ENCODE measurements at places on chromosomes 6 and 20. TPM values are rescaled to one million over a fixed set of nuclear protein-coding genes. Genes with fewer than 3 reads are reported as not detected.
A peak's percentile ranks its signal among the peaks of the same experiment; 100 is the strongest.

Gene ZNF165
- total RNA-seq: 0.70 TPM

Gene PPP1R11
- 49.5 TPM for total RNA-seq

Gene TRIM40
- not detected for total RNA-seq

Gene HLA-C
- 1,097 TPM for total RNA-seq

Gene IL20RA
- total RNA-seq: not detected

Gene HSF2
- total RNA-seq: 15.1 TPM

Gene CCM2L
- total RNA-seq: not detected

Gene DIDO1
- 87.0 TPM for total RNA-seq

Gene BPIFB4
- not detected for total RNA-seq

Gene VNN1
- not detected for total RNA-seq

- peaks cover 5% of the 10 kb centered on the region for H3K4me1 ChIP-seq
- H3K4me3 ChIP-seq: peak within 1 kb of the TSS; percentile 16
- DNase-seq: no peak
- no peaks in the 10 kb centered on the region for H3K36me3 ChIP-seq
- H3K27ac ChIP-seq: no peak within 1 kb of the TSS
- peaks cover 38% of the 10 kb centered on the region for H3K27me3 ChIP-seq
Measured at GRCh38 chr20:45469336-45470261, at the start of gene WFDC2. Gene WFDC2 (plus strand): TSS chr20:45469753. CDS start chr20:45469782, 29 bp downstream.

- H3K36me3 ChIP-seq: no peaks in the 10 kb centered on the region
- H3K27me3 ChIP-seq: no peaks in the 10 kb centered on the region
- H3K4me3 ChIP-seq: no peak overlapping the region
- DNase-seq: no peak
- H3K4me1 ChIP-seq: no peaks in the 10 kb centered on the region
- H3K27ac ChIP-seq: no peak overlapping the region
Measured at GRCh38 chr6:97705568-97705967, 422.6 kb upstream of the MMS22L start.

DNA sequence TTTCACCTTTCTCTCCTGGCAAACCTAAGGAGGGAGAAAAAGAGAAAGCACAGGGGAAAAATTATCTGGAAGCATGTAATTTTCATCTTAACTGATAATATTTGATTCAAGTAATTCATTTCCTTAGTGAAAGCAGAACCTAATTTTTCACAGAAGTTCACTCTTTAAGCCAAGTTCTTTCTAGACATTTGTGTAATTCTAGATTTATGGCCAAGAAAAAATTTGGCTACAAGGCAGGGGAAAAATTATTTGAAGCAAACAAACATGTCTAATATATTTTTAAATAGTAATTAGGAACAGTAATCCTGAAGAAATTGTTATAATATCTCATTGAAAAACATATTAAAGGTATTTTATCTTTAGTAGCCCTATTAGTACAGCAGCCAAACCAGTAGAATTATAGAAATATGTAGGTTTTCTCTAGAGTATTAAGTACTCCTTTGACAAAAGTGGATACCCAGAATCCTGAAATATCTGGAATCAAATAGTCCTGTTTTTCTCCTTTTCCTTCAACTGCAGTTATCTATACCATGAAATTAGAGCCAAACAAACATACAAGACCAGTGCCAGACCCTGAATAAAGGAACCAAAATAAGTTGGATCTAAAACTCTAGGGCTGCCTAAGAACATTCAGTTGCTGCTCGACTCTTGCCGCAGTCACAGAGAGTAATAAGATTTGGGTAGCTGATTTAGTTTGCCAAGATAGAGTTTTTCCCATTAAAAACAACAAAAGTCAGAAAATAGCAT is 116.5 kb downstream of the COL12A1 start:
- DNase-seq: no peak
- no peak overlapping the region for H3K4me3 ChIP-seq

DNA sequence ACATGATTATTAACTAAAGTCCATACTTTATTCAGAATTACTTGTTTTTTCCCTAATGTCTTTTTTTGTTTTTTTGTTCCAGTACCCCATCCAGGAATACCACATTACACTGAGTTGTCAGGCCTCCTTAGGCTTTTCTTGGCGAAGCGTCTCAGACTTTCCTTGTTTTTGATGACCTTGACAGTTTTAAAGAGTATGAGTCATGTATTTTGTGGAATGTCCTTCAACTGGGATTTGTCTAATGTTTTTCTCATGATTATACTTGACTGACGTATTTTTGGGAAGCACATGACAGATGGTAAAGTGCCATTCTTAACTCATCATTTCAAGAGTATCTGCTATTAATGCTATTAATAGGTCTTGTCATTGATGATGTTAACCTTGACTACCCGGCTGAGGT is 23.6 kb downstream of the ENPP1 start:
- no peak overlapping the region for H3K27ac ChIP-seq
- H3K4me1 ChIP-seq: no peaks in the 10 kb centered on the region
- no peaks in the 10 kb centered on the region for H3K36me3 ChIP-seq
- DNase-seq: no peak
- no peak overlapping the region for H3K4me3 ChIP-seq

- no peak for DNase-seq
- H3K4me3 ChIP-seq: no peak overlapping the region
- H3K4me1 ChIP-seq: peaks cover 8% of the 10 kb centered on the region
- no peak overlapping the region for H3K27ac ChIP-seq
- H3K36me3 ChIP-seq: peaks cover 9% of the 10 kb centered on the region
Measured at GRCh38 chr6:128033156-128033555, 132.3 kb upstream of the THEMIS start.

DNA sequence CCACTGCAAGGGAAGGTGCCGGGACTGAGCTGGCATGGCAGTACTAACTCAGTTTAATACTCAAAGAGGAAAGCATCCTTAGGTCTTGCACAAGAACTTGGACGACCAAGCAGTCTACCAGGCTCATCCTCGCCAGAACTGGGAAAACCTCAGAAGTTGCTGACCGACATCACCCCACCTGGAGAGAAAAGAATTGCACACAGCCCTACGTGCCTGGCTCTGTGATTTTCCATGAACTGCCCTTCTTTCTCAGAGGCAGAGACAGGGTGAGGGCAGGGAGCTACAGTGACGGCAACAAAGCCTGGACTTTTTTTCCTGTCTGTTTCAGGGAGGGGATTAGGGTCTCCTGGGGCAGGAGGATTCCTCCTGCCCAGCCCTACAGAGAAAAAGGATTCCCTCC is 8.0 kb downstream of the JAG1 start:
- H3K4me3 ChIP-seq: no peak overlapping the region
- H3K36me3 ChIP-seq: no peaks in the 10 kb centered on the region
- no peak overlapping the region for H3K27ac ChIP-seq

- H3K4me1 ChIP-seq: no peaks in the 10 kb centered on the region
- no peak overlapping the region for H3K4me3 ChIP-seq
- no peak overlapping the region for H3K27ac ChIP-seq
- DNase-seq: peak; percentile 48
- H3K27me3 ChIP-seq: peaks cover 6% of the 10 kb centered on the region
Measured at GRCh38 chr20:13119583-13119982, 101.5 kb upstream of the ISM1 start.

DNA sequence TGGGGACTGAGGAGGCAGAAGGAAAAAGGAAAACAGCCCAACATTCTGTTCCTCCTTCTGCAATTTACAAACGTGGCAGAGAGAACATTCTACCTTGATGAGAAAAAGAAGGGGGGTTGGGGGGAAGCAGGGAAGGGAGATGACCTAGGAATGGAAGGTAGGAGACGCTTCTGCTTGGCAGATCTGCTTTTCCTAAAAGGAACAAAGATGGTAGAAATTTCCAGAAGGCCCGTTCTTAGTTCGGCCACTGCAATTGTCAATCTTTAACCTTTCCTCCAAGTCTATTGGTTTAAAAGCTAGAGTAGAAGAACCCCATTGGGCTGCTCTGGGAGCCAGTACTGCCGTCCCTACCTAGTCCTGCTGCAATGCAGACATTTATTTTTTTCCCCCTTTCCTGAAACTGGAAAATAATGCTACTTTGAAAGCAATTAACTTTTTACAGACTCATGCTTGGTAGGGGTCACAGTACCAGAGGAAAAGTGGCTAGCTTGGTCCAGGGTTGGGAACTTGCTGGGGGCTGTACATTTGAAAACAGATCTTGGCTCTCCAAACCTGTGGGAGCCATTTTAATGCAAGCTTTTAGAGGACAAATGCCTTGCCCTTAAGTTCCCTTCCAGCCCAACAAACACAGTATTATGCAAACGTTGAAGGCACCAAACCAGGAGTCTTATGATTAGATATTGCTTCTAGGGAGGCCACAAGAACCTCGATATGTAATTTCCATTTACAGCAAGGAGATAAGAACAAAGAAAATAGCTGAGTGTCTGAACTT is 2.6 kb downstream of the ZMYND8 start:
- DNase-seq: no peak
- peaks cover 60% of the 10 kb centered on the region for H3K4me1 ChIP-seq
- peak overlapping the region; percentile 99 for H3K27ac ChIP-seq
- H3K4me3 ChIP-seq: peak overlapping the region; percentile 87
- peaks cover 21% of the 10 kb centered on the region for H3K36me3 ChIP-seq

GRCh38 chr6:72022830-72023229 is 136.5 kb downstream of the RIMS1 start:
- H3K36me3 ChIP-seq: no peaks in the 10 kb centered on the region
- no peaks in the 10 kb centered on the region for H3K27me3 ChIP-seq
- no peak overlapping the region for H3K27ac ChIP-seq
- no peaks in the 10 kb centered on the region for H3K4me1 ChIP-seq
- DNase-seq: no peak

GRCh38 chr6:10307476-10307875 is 107.4 kb downstream of the TFAP2A start:
- H3K4me1 ChIP-seq: no peaks in the 10 kb centered on the region
- H3K4me3 ChIP-seq: no peak overlapping the region
- H3K36me3 ChIP-seq: no peaks in the 10 kb centered on the region
- no peaks in the 10 kb centered on the region for H3K27me3 ChIP-seq
- DNase-seq: no peak

DNA sequence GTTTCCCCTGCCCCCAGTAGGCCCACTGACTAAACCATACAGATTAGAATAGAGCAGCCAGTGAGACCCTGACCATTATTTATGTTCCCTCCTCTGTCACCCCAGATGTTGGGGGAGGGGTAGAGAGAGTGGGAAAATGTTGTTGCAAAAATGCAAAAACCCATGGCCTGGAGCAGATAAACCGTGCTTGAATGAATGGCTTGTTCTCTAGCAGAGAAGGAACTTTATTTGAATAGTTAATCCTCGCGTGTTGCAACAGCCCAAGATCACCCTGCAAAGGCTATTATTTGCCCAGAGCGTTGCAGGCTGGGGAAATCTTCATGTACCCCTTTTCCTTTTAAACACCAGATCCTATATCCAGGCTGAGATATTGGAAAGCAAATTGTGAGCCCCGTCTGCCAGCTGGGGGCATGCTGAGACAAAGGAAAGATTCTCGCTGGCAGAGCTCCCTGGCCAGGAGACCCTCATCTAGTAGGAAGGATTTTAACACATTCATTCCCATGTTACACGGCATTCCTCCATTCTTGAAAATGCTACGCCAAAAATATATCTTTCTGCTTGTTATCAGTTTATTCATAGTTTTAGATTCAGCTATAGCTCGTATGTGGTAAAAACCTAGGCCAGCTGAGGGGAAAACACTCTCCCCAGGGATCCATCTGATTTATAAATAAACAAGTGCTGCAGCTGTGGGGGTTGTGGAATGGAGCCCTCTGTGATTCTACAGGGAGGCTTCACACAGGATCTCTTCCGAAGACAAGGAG is 53.0 kb downstream of the LINC00237 start:
- H3K36me3 ChIP-seq: no peaks in the 10 kb centered on the region
- H3K4me1 ChIP-seq: no peaks in the 10 kb centered on the region
- no peak overlapping the region for H3K27ac ChIP-seq
- no peak for DNase-seq

DNA sequence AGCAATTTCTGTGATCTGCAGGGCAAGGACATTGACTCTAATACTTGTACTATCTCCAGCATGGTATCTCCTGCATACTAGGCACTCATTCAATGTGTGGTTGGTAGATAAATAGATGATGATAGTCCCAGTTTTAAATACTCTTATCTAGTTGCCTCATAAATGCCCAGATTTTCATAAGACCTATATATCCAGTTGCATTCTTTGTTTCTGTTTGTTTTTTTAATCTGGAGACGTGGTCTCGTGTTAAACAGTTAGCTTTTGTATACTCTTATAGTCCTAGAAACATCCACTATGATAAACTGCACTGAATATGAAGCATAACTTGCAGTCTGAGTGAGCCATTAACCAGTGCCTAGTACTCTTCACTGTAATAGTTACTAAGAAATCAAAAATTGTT is 35.5 kb upstream of the SUMO4 start:
- no peak overlapping the region for H3K4me3 ChIP-seq
- H3K27me3 ChIP-seq: no peaks in the 10 kb centered on the region
- no peak for DNase-seq

DNA sequence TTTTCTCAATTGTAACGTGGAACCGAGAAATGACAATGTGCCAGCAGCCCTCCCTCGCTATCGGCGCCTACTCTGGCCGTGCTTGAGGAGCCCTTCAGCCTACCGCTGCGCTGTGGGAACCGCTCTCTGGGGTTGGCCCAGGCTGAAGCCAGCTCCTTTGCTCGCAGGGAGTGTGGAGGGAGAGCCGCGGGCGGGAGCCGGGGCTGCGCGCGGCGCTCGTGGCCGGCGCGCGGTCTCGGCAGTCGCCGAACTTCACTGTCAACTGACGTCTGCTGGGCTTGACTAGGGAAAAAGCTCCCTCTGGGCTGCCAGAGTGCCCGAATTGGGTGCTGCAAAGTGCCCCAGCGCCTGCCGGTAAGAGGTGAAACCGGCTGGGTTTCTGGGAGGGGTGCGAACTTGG is 29.7 kb upstream of the GCNT2 start:
- H3K27ac ChIP-seq: no peak overlapping the region
- peaks cover 3% of the 10 kb centered on the region for H3K4me1 ChIP-seq
- H3K4me3 ChIP-seq: no peak overlapping the region

- DNase-seq: no peak
- H3K27ac ChIP-seq: no peak overlapping the region
Measured at GRCh38 chr20:37375227-37375626, 29.3 kb downstream of the SRC start.

- H3K4me3 ChIP-seq: peak overlapping the region; percentile 88
- H3K27ac ChIP-seq: peak overlapping the region; percentile 56
- H3K36me3 ChIP-seq: peaks cover 10% of the 10 kb centered on the region
- peaks cover 34% of the 10 kb centered on the region for H3K4me1 ChIP-seq
Measured at GRCh38 chr6:147205690-147206600, 1.7 kb downstream of the STXBP5 start.

DNA sequence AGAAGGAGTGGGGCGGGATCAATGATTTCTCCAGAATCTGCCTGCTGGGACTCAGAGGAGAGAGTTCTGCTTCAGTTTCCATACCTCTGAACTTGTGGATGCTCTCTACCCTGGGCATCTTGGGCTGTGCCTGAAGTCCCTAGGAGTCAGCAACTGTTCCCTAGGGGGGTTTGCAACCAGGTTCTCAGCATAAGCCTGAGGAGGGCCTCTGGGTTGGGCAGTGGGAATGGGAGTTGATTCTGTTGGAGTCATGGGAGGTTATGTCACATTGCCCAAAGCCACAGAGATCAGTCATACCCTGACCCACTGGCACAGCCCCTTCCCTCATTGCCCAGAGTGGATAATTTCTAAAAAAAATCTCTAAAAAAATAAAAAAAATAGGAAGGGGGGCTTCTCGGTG is 47.4 kb downstream of the MOCS1 start:
- H3K27ac ChIP-seq: no peak overlapping the region
- H3K4me1 ChIP-seq: no peaks in the 10 kb centered on the region
- H3K4me3 ChIP-seq: no peak overlapping the region
- no peak for DNase-seq
- no peaks in the 10 kb centered on the region for H3K36me3 ChIP-seq

- DNase-seq: no peak
- H3K4me1 ChIP-seq: peaks cover 4% of the 10 kb centered on the region
- no peak overlapping the region for H3K4me3 ChIP-seq
- H3K27me3 ChIP-seq: no peaks in the 10 kb centered on the region
- peaks cover 14% of the 10 kb centered on the region for H3K36me3 ChIP-seq
Measured at GRCh38 chr20:49882171-49882970, 33.0 kb downstream of the SPATA2 start.
